ENCODE measurements at places on chromosomes 2 and 18.

- H3K27me3 ChIP-seq = no peaks in the 10 kb centered on the region
- H3K27ac ChIP-seq = no peak overlapping the region
- no peaks in the 10 kb centered on the region for H3K4me1 ChIP-seq
- DNase-seq = no peak
- no peak overlapping the region for H3K4me3 ChIP-seq
These were observed 1915.0 kb upstream of the CELF4 start for GRCh38 chr18:39480494-39481195.

DNA sequence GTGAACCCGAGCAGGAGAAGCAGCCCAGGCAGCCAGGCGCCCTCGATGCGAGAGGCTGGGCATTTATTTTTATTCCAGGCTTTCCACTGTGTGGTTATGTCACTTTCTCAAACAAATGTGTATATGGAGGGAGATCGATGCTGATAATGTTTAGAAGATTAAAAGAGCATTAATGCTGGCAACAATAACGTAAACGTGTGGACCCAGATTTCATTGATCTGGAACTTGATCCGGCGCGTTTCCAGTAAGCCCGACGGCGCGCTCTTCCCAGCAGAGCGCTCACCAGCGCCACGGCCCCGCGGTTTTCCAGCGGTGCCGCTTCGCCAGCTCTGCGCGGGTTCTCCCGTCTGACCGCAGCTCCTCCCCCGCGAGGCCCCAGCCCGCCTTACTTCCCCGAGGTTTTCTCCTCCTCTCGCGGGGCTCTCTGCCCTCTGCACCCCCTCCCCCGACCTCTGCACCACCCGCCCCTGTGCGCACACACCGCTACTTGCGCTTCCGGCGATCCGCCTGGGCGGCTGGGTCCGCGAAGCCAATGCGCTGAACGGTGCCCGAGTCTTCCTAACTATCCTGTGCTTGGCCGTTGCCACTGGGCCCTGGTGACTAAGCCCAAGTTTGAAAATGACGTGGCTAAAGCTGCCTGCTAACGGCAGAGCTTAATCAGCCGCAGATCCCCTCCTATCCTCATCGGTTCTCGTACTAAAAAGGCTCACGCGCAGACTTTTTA lies 6.1 kb downstream of the ONECUT2 start:
- no peak overlapping the region for H3K4me3 ChIP-seq
- no peak overlapping the region for H3K27ac ChIP-seq
- H3K4me1 ChIP-seq = peaks cover 17% of the 10 kb centered on the region
- no peaks in the 10 kb centered on the region for H3K36me3 ChIP-seq
- DNase-seq = no peak
- H3K27me3 ChIP-seq = peaks cover 26% of the 10 kb centered on the region

DNA sequence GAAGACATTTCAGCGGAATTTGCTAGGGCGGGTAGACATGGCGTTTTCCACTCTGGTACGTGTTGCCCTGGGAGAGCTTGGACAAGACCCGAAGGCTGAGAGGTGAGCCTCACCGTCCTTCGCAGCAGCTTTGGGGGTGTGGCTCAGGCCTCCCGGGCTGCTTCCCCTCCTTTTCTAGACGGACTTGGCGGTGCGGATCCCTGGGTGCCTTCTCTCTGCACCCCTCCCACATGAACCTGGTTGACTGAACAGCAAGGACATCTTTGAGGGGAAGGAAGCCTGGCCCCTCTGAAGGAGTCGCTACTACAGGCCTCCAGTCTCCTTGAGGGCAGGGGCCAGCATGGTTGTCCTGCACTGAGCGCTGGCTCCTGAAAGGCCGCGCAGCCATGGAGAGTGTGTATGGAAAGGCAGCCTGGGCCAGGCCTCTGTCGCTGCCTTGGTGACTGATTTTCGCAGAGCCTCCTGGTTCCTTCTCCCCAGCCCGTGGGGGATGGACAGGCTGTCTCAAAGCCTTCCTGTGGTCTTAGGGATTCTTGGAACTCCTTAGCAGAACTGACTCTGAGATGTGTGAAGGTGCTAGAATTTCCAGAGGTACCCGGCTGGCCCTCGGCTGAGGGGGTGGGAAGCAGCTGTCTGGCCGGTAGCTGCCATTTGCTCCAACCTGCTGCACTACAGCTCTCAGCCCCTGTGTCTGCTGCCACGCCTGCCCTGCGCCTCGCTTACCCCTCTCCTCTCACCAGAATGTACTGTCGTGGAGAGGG lies 9.9 kb downstream of the CNNM4 start:
- no peaks in the 10 kb centered on the region for H3K27me3 ChIP-seq
- H3K4me3 ChIP-seq = no peak overlapping the region
- peaks cover 37% of the 10 kb centered on the region for H3K4me1 ChIP-seq
- H3K27ac ChIP-seq = no peak overlapping the region

DNA sequence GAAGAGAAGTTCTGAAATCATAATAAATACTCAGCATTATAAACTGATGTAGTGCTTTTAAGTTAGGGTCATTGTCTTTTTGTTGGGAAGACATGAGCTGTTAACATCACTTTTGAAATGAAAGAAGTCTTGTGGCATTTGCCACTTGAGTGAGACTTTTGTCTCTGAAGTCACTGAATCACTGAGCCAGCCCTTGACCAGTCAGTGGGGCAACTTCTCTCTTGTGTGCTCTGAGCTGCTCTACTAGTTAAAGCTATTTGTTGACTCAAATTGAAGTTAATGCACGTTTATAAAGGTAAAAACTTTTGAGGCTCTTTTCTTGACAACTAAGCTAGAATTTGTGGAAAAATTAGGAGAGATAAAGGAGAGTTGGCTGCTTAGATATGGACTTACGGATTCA lies 6.7 kb downstream of the WDR43 start:
- no peaks in the 10 kb centered on the region for H3K27me3 ChIP-seq
- peaks cover 29% of the 10 kb centered on the region for H3K4me1 ChIP-seq
- DNase-seq = no peak
- no peak overlapping the region for H3K27ac ChIP-seq
- H3K4me3 ChIP-seq = no peak overlapping the region

GRCh38 chr2:172442072-172442895 lies 14.9 kb downstream of the ITGA6 start:
- no peaks in the 10 kb centered on the region for H3K27me3 ChIP-seq
- peak; percentile 33 for DNase-seq
- H3K36me3 ChIP-seq = no peaks in the 10 kb centered on the region
- H3K27ac ChIP-seq = no peak overlapping the region
- no peak overlapping the region for H3K4me3 ChIP-seq

DNA sequence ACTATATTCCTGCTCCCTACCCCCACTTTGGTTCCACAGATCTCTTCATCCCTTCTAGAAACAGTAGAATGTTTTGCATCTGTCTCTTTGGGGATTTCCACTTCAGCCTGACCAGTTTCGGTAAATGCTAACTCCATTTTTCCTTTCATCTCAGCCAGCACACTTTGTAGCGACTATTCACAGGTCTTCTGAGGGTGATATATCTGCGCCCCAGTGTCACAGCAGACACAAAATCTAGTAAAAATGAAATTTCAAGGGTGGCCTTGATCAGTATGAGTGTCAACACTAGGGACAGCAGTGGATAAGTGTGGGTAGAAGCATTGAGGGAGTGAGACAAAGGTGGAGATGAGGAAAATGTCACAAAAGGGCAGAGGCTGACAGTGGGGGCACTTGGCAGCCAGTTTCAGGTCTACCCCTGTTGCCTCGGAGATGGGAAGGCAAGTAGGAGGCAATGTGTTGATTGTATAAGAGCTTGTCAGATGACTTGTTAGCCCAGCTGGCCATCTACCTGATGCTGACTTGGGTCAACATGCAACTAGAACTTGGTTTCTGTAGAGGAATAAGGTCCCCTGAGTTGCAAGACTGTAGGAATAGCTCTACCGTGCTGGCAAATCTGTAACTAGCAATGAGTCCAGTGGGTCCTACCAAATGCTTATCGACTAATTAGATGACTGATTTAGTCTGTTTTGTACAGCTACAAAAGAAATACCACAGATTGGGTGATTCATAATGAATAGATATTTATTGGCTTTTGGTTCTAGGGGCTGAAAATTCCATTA lies 60.7 kb downstream of the CXCR4 start:
- H3K27me3 ChIP-seq = no peaks in the 10 kb centered on the region
- H3K27ac ChIP-seq = no peak overlapping the region
- H3K4me1 ChIP-seq = no peaks in the 10 kb centered on the region
- no peaks in the 10 kb centered on the region for H3K36me3 ChIP-seq

DNA sequence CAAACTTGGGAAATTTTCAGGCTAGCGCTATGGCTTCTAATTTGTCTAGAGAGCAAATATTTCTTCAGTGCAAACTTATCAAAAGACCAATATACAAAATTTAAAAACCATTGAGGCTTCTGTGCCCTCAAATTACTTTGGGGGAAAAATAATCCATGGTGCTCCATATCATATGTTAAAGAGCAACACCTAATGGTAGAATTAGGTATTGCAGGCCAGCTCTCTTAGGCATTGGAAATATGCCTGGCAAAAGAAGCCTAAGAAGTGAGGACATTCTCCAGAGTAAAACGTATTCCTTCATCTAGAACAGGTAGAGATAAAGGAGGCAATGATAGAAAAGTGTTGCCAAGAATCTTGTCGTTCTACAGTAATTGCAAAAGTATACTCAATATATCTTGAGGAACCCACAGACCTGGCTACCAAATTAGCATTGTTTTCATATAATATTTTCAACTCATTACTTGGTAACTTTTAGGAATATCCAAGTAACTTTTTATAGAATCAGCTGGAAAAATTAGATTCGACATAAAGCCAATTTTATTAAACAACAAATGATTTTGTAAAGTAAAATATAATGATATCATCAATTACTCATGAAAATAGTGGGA lies 401.1 kb downstream of the BCL11A start:
- no peak for DNase-seq
- H3K27ac ChIP-seq = no peak overlapping the region
- no peaks in the 10 kb centered on the region for H3K4me1 ChIP-seq
- no peak overlapping the region for H3K4me3 ChIP-seq

- H3K27me3 ChIP-seq = no peaks in the 10 kb centered on the region
- H3K4me3 ChIP-seq = no peak overlapping the region
- H3K4me1 ChIP-seq = no peaks in the 10 kb centered on the region
- no peaks in the 10 kb centered on the region for H3K36me3 ChIP-seq
- no peak for DNase-seq
These were observed 161.6 kb downstream of the FBXO15 start for GRCh38 chr18:73985855-73986625.

DNA sequence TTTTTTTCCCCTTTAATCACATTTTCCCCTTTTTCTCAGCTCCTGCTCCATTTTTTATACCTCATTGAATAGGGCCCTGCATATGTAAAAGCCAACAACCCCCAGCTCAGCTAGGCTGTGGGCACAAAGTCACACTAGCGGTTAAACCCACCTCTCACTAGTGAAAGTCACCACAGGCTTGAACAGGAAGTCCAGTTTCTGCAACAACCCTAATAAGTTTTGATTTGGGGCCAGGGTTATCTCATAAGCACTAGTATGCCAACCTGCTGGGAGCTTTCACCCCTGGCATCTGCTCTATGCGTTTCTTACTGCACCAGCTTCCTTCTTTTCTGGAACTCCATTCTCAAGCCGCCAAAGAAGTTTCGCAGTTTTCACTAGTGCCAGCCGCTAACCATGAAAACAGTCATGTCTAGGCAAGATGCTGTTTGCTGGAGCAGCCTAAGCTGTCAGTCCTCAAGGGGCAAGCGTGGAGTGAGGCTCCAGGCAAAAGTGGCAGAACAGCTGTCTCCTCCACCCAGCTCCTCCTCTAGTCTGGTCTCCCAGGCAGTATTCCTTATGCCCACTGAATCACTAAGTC lies 197.0 kb upstream of the MEIS1 start:
- no peaks in the 10 kb centered on the region for H3K27me3 ChIP-seq
- DNase-seq = no peak
- no peaks in the 10 kb centered on the region for H3K36me3 ChIP-seq
- H3K4me1 ChIP-seq = no peaks in the 10 kb centered on the region
- H3K4me3 ChIP-seq = no peak overlapping the region
- H3K27ac ChIP-seq = no peak overlapping the region

- no peak overlapping the region for H3K27ac ChIP-seq
- no peaks in the 10 kb centered on the region for H3K27me3 ChIP-seq
- DNase-seq = no peak
These were observed 5.5 kb downstream of the FZD5 start for GRCh38 chr2:207764096-207764630.

Data from upper lobe of left lung (tissue), 6 donors.